ENCODE measurements at places on chromosomes 12 and 14.
A peak's percentile ranks its signal among the peaks of the same experiment; 100 is the strongest.

DNA sequence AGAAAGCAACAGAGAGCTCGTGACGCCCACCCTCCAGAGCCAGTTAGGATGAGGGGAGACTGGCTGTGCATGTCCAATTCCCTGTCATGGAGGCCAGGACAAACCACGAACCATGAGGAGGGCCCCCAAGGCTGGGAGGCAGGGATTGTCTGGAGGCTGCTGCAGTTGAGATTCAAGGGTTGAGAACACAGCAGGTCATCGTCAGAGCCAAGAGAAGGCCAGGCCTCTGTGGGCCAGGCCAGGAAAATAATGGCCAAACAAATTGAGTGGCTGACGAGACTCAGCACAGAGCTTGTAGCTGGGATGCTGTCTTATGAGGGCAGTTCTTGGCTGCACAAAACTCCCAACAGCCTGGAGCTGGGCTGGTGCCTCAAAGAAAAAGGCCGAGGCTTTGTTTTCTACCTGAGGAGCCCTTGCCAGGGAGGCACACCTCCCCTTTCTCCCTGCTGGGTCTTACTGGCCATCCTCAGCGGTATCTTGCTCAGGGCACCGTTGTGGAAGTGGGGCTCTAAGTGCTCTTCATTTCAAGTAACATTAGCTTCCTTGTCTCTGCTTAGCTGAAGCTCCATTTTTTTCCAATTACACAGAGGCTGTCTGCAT is 665.9 kb downstream of the BCL11B start:
- no peak for DNase-seq

- DNase-seq = no peak
Observed at GRCh38 chr12:123530668-123531067, 2.9 kb downstream of the RILPL1 start.

GRCh38 chr14:76987956-76988520 is 40.5 kb downstream of the IRF2BPL start:
- DNase-seq = no peak

DNA sequence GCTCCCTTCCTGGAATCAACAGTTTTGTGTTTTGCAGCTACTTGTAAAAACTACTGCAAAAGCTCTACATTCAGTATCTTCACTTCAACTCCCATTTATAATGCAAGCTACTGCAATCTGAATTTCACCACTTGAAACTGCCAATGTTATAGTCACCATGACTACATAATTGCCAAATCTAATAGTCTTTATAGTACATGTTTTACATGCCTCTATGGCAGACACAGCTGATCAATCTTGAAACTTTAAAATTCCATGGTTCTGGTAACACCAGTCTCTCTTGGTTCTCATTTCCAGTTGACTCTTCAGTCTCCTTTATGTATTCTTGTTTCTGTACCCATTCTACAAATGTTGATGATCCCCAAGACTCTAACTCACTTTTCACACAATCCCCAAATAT is 185.9 kb downstream of the MED13L start:
- no peak for DNase-seq

DNA sequence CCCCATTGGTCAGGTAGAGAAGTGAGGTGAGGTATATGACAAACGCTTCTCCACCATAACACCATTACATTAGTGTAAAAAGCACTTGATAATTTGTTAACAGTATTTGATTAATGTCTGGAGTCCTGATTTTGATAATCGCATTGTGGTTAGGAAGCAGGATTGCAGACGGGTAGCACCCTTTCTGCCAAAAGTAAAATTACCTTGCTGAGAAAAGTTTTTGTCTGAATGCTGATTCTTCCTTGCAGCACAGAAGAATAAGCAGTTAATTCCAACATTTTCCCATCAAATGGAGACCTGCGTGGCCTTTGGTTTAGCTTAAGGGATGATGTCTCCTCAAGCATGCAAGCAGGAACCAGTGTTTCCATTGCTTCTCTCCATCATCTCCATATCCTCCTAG is 1090.2 kb upstream of the TMEM132C start:
- no peak for DNase-seq

GRCh38 chr12:70948236-70948975 is 27.9 kb upstream of the PTPRR start:
- no peak for DNase-seq

DNA sequence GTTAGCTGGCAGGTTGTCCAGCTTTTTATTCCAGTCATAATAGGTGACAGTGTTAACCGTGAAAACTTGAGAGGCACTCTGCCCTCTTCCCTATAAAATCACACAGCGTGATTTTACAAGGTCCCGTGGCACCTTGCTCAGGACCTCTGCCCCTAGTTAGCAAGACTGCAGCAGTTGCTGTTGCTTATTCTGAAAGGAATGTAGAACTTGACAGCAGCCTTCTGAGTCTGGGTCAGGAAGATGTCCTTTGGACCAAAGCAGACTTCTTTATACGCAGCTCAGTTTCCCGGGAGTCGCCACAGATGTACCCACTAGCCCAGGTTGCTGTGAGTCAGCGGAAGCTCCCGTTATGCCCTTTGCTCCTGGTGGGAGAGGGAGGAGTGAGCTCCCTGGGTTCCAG is 13.2 kb downstream of the PRKAB1 start:
- no peak for DNase-seq

- no peak for DNase-seq
Observed at GRCh38 chr12:43214166-43214565, 337.8 kb downstream of the ADAMTS20 start.

- no peak for DNase-seq
Observed at GRCh38 chr14:72560331-72560730, 333.6 kb downstream of the DPF3 start.

GRCh38 chr12:92363295-92364146 is 217.9 kb upstream of the BTG1 start:
- peak; percentile 28 for DNase-seq

DNA sequence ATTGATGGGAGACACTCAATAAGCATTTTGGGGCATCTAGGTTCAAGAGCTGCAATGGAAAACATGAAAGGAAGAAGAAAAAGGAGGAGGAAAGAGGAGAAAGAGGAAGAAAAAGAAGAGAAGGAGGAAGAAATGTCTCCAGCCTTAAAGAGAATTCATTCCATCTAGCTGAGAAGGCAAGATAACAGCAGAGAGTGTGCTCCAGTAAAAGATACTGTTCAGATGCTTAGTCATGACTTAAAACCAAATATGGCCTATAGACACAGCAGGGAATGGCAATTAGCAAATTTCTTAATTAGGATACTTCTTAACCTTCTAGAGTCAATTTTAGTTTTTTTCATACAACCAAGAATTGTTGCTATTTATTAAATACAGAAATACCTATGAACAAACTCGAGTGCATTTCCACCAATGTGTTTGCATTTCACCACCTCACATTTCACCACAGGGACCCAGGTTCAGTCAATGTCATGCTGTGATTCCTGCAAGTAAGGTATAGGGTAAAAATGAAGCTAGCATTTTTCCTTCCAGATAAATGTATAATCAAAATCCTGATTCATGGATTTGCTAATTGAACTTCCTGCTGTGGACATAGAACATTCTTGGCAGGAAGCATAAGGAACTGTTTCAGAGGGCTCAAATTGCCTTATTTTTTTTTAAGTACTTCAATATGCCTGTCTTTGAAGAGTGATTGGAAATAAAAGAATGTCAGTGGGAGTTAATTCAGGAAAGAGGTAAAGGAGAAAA is 177.8 kb downstream of the RPS29 start:
- no peak for DNase-seq

GRCh38 chr12:96241846-96242256 is 47.7 kb downstream of the ELK3 start:
- DNase-seq = no peak

DNA sequence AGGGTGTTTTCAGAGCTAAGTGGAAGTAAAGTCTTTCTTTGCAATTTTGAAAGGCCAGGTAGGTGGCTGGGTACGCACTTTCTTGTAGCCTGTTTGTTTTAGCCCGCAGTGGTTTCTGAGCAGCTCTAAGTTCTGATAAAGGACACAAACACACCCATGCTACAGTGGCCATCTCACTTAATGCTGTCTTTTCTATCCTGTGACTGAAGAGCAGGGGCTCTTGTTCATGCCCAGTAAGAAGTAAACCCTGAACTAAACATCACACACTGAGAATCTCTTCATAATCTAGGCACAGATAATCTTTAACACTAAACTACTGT is 427.2 kb downstream of the RAD51B start:
- no peak for DNase-seq

GRCh38 chr14:21723431-21724045 is 49.9 kb upstream of the OR4E1 start:
- peak; percentile 37 for DNase-seq

GRCh38 chr12:75115748-75116147 is 93.9 kb downstream of the KCNC2 start:
- no peak for DNase-seq

DNA sequence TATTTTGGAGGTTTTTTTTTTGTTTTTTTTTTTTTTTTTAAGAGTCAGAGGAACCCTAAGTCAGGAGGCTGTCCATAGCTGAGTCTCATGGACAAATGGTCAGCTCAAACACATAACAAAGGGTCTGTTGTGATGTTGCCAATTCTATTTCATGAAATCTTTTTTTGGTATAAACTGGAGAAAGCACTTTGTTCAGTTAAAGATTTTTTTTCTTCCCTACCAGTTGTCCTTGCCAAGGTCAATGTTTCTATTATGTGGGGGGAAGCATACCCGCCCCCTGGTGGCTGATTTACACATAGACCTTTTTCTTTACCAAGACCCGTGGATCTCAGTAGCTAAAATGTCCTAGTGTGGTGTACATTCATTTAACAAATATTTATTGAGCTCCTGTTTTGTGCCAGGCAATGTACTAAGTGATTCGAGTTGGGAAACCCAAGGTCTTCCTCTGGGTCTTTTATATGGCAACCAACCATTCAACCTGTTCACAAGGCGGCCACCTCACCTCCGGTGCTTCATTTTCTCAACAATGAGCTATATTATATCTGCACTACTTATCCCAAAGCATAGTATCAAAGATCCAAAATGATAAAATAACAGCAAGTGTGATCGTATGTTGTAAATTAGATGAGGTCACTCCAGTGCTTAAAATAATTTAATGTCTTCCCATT is 214.5 kb downstream of the PAH start:
- peak; percentile 63 for DNase-seq

DNA sequence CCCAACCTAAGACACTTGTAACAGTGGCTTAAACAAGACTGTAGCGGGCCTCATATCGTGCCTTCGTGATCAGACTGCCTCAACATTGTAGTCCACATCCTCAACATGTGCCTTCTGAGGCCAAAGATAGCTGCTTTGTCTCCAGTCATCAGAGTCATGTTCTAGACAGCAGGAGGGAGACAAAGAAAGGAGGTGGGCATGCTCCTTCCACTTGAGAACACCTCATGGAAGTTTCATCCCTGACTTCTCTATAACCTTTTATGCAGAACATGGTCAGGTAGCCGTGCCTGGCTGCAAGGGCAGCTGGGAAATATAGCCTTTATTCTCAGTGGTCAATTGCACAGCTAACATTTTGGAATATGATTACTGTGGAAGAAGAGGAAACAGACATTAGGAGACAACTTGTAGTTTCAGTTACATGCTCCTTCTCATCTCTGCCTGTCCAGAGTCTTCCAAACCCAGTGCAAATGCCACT is 25.3 kb upstream of the DHRS2 start:
- DNase-seq = no peak

- DNase-seq = no peak
Observed at GRCh38 chr12:65275627-65276026, 2.9 kb upstream of the MSRB3 start.

GRCh38 chr14:89491711-89492381 is 74.8 kb upstream of the FOXN3 start:
- no peak for DNase-seq

- peak; percentile 44 for DNase-seq
Observed at GRCh38 chr14:73713206-73713802, 880 bp downstream of the PNMA1 start.

DNA sequence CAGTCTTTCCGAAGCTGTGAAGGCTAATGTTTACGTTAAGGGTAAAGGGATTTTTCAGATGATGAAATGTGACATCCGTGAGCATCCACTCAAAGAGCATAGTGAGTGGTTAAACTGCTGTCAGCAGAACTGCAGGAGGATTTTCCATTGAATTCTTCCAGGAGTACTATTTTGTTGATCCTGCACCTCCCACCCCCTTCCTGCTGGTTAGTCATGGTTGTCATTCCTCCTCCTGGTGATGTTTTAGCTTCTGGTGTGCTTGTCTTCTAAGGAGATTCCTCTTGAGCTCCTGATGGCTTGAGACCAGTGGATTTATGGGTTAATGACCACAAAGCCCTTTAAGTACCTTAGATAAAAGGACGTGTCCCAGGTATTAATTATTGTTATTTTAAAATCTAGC is 2.4 kb upstream of the GPRC5D start:
- no peak for DNase-seq

GRCh38 chr14:58332561-58332960 is 34.2 kb downstream of the ARID4A start:
- no peak for DNase-seq

DNA sequence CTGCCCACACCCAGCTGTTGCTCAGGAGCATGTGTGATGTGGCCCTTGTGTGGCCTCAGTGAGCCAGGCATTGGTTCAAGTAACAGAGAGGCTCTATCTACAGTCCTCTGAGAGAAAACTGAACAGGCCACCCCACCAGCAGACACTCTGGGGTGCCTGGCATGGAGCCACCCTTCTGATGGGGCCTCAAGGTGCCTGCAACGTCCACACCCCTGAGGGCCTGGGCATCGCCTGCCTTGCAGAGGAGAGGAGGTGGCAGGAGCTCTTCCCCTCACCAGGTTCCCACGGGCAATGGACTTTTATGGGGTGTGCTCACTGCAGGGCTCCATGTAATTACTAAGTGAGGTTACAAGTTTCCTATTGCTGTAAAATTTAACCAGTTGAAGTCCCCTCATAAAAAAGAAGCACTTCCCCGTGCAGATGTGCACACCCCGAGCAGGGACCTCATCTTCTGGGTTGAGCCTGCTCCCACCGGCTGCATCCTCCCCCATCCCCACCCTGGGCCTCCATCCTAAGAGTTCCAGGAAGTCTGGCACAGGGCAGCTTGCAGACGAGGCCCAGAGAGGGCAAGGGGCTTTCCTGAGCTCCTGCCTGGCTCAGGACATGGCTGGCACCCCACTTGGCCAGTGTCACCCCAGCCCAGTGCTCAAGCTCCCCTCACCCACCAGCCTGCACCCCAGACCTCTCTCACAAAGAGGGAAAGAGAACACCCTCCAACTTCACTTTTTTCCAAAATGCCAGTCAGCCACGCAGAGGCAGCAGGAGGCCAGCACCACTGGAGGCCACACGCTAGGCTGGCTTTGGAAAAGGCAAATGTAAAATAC is 270.4 kb upstream of the RTL1 start:
- no peak for DNase-seq

GRCh38 chr12:32322354-32322753 is 77.0 kb upstream of the FGD4 start:
- DNase-seq = no peak

GRCh38 chr14:60225265-60225664 is 23.8 kb upstream of the PPM1A start:
- no peak for DNase-seq

Data from Kasumi-1 (cell line).